ENCODE measurements at places on chromosomes 6 and 20.

- no peak for DNase-seq
Measured at GRCh38 chr6:96156425-96156824, 140.7 kb downstream of the FUT9 start.

DNA sequence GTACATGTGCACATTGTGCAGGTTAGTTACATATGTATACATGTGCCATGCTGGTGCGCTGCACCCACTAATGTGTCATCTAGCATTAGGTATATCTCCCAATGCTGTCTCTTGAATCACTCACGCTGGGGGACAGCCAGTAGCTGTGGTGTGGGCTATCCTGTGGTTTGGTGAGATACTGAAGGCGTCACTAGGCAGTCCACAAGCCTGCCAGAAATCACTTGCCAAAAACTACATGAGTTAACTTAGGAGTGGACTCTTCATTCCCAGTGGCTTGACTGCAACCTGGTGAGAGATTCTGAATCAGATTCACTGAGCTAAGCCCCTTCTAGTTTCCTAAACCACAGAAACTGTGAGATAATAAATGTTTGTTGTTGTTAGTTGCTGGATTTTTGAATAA lies 191.3 kb downstream of the TSHZ2 start:
- no peak for DNase-seq

- no peak for DNase-seq
Measured at GRCh38 chr20:52207020-52207810, 15.6 kb upstream of the ZFP64 start.

DNA sequence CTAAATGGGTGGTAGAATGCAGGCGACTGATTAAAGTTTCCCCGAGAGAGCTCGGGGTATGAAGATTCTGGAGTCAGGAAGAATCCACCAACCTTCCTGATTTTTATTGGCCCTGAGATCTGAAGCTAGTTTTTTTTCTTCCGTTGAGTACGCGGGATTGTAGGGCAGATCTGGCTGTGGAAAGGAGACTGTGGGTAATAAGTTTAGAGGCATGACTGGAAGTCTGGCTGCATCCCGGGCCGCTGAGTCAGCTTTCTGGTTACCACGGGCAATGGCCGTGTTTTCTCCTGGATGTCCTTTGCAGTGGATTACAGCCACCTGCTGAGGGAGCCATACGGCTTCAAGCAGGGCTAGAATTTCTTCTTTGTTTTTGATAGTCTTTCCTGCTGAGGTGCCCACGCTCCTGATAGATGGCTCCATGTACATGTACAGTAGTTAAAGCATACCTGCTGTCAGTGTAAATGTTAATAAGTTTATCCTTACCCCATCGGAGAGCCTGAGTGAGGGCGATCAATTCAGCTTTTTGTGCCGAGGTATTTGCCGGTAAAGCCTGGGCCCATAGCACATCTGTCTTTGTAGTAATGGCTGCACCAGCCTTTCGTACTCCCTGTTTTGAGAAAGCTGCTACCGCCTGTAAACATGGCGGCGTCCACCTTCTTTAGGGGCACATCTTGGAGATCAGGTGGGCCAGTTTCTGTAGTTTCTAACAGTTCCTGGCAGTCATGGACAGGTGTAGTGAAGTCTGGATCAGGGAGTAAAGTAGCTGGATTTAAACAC lies 154.0 kb downstream of the TRIM27 start:
- no peak for DNase-seq
